NCI-H2081 treated with DMSO at 0.1 percent for 48 hours (cell line): ENCODE measurements at places on chromosomes 2 and 18.

- no peak for DNase-seq
These were observed 175.8 kb downstream of the IRS1 start for GRCh38 chr2:226623587-226624368.

DNA sequence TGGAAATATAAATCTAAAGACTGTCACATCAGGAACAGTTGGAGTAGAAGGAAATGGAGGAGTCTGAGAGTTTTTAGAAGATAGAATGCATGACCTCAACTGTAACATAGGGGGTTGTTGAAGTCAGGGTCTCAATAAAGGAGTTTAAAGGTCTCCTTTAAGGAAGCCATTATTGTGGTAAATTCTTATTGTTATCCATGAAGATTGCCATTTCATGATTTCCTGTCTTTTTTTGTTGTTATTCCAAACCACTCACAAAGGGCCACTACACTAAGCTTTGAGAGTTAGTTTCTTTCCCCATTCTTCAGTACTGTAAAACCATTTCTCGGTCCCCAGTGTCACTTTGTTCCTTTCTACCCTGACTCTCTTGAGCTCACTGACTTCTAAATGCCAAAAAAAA, 134.0 kb downstream of the DTNA start:
- no peak for DNase-seq

GRCh38 chr2:236805800-236806531, 236.3 kb downstream of the ACKR3 start:
- DNase-seq: no peak

GRCh38 chr18:13455960-13456481, 237.5 kb downstream of the LDLRAD4 start:
- DNase-seq: no peak

DNA sequence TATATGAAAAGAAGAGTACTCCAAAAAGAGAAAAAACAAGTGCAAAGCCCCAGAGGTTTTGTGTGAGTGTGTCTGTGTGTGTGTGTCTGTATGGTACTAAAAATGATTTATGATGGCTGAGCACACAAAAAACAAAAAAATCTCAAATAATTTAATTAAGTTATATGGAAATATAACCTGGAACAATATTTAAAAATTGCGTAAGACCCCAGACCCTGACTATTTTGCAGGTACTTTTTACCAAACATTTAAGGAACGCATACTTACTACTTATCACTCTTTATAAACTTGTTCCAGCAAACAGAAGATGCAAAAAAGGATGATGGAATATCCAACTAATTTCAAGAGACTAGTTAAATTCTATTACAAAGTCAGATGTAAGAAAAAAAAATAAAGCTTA, 317.4 kb upstream of the KCNH7 start:
- DNase-seq: no peak

DNA sequence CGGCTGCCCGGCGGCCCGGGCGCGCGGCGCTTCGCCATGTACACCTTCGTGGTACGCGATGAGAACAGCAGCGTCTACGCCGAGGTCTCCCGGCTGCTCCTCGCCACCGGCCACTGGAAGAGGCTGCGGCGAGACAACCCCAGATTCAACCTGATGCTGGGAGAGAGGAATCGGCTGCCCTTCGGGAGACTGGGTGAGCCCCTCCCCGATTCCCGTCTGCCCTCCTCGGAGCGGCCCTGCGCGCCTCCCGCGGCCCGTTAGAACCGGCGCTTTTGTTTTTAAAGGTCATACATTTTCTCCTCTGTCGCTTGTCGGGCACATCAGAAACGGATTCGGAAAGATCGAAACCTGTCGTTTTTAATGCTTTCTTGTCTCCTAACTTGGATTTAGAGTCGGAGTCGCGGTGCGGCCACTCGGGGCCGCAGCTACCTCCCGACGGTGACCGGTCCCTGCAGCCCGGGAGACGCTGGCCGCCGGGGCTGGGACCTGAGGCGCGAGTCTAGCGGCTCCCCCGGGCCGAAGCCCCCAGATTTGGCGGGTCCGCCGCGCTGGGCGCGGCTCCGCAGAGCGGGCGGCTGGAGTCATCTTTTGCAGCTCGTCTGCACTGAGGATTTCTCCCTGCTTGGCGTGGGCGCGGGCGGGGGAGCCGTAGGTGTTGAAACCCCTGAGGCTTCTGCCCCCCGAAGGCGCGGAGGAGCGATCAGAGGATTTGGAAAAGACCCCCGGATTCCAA, 519 bp downstream of the TTL start:
- no peak for DNase-seq

GRCh38 chr2:44191739-44192138, 23.1 kb downstream of the PPM1B start:
- DNase-seq: no peak

DNA sequence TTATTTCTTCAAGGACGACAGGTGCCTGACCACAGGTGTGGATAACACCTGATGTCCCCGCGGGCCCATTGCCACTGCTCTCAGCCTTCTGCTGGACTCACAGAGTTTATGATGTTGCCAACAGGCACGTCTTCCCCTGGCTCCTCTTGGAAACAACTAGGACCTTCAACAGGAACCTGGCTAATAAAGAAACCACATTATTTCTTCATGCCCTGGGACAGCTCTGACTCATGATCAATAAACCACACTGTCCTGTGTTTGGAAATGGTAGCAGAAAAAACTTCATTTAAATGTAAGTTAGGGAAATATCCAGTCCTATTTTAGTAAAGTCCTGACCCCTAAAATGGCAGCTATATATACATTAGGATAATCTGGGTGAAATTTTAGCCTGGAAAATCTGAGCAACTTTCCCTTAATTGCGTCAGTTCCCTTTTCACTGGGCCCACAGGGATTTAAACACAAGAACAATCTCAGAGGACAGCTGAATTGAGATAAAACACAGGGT, 158.9 kb downstream of the VAPA start:
- no peak for DNase-seq

GRCh38 chr2:200477667-200478131, 32.2 kb downstream of the KCTD18 start:
- no peak for DNase-seq

- DNase-seq: no peak
These were observed 259.2 kb downstream of the OSR1 start for GRCh38 chr2:19099181-19099580.

DNA sequence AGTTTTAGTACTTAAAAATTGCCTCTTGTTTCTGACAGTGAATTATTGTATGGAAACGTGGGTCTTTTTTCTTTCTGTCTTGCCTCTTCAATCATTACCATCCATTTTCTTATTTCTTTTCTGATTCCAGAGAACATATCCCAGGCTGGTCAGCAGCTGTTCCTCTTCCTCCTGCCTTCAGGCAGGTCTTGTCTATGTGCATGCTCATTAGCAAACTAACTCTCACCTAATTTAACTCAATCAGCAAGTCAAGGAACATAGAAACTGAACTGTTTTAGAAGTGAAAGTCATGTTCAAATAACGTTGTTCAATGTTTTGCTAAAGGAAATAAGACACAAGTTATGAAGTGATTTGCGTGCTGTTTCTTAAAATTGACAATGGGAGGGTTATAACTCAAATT, 241.5 kb downstream of the PTGR3 start:
- no peak for DNase-seq

- no peak for DNase-seq
These were observed 137.9 kb downstream of the MYO5B start for GRCh38 chr18:50057009-50057408.

DNA sequence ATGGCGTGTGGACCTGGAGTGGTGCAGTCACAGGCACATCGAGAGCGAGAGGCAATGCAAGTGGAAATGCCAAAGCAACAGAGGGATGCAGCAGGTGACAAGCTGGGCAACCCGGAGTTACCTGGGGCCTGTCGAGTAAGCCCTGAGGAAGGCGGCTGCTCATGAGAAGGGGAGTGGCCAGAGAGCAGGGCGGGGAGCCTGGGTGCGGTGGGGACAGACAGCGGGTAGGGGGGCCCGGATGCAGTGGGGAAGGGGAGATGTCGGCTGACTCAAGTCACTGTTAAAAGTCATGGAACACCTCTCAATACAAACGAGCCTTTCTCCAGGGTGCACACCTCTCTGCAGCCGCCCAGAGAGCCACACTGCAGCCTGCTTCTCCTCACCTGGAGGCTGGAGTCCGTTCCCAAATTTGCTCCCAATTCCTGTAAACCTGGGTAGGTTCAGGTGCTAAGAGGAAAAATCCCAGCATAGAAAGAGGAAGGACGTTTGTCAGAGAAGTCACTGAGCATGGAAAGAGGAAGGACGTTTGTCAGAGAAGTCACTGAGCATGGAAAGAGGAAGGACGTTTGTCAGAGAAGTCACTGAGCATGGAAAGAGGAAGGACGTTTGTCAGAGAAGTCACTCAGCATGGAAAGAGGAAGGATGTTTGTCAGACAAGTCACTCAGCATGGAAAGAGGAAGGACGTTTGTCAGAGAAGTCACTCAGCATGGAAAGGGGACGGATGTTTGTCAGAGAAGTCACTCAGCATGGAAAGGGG, 71.7 kb upstream of the TWIST2 start:
- no peak for DNase-seq

GRCh38 chr2:234444893-234445292, 52.0 kb downstream of the ARL4C start:
- DNase-seq: no peak

GRCh38 chr2:178530625-178531142, 50.4 kb downstream of the PLEKHA3 start:
- DNase-seq: no peak

DNA sequence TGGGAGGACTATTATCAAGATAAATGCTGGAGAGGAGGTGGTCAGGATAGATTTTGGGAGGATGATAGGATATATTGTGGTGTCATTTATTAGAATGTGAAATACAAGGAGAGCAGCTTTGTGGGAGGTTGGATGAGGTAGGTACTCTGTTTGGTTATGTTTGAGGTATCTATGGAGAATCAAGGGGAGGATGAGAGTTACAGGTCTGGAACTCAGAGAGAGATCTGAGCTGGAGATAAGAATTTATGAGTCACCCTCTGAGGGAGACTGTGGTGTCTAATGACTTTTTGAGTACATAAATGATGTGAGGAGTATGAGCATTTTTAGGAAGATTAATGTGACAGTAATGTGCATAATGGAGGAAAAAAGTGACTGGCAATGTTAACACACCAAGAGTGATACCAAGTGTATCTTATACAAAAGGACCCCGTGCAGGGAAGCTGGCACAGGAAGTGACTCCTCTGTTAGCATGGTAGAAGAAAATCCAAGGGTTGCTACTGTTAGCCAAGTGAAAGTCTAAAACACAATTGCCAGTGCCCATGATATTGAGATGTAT, 48.2 kb downstream of the CRIM1 start:
- no peak for DNase-seq

- DNase-seq: no peak
These were observed 720.4 kb upstream of the GYPC start for GRCh38 chr2:125935559-125935958.

GRCh38 chr2:201448701-201449100, 2.6 kb downstream of the TRAK2 start:
- no peak for DNase-seq

GRCh38 chr2:237604960-237605359, 14.4 kb upstream of the RAB17 start:
- no peak for DNase-seq

DNA sequence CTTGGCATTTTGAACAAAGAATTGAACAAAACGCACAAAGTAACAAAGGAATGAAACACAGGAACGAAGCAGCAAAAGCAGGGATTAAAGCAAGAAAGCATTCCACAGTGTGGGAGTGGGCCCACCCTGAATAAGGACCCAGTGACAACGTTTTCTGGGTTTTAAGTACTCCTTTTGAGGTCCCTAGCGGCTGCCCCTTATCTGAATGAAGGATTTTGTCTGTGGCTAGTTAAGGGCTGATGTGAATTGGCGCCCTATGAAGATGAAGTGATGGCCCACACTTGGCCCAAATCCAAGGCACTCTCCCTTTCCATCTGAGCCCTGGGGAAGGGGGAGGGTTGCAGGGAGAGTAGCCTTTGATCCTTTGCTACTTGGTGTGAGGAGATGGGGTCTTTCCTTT, 7.8 kb upstream of the CCDC141 start:
- DNase-seq: no peak

GRCh38 chr18:12034241-12035100, 53.2 kb downstream of the IMPA2 start:
- no peak for DNase-seq

DNA sequence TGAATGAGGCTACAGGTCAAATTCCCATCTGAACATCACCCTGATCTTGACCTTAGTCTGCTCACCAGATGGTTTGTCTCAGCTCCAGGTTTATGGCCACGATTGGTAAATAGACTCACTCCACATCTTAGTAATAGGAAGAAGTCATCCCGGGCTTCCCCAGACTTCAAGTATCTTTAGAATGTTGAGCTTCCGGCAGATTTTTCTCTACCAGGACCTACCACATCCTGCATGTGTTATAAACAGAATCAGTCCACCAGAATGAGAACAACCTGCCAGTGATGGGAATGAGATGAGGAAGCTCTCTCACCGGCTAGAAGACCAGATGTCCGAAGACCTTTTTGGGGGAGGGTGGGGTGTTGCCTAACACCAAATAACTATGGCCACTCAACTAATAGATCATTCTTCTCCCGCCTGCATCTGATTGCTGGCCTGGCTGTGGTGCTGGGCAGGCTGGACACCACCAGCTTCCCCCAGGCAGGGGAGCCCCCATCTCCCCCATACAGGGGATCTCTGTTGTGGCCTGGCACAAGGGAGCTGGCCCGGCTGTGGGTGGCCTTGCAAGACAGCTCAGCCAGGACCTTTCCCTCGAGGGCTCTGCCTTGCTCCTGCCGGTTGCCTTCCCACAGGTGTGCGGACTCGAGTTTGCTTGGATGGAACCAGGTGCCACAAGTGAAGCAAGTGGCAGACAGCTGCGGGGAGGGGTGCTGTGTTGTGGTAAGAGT, 88.5 kb downstream of the SH3RF3 start:
- no peak for DNase-seq

GRCh38 chr18:44799907-44800421, 119.3 kb downstream of the SETBP1 start:
- DNase-seq: no peak

GRCh38 chr18:25866331-25866730, 224.1 kb downstream of the SS18 start:
- DNase-seq: no peak

DNA sequence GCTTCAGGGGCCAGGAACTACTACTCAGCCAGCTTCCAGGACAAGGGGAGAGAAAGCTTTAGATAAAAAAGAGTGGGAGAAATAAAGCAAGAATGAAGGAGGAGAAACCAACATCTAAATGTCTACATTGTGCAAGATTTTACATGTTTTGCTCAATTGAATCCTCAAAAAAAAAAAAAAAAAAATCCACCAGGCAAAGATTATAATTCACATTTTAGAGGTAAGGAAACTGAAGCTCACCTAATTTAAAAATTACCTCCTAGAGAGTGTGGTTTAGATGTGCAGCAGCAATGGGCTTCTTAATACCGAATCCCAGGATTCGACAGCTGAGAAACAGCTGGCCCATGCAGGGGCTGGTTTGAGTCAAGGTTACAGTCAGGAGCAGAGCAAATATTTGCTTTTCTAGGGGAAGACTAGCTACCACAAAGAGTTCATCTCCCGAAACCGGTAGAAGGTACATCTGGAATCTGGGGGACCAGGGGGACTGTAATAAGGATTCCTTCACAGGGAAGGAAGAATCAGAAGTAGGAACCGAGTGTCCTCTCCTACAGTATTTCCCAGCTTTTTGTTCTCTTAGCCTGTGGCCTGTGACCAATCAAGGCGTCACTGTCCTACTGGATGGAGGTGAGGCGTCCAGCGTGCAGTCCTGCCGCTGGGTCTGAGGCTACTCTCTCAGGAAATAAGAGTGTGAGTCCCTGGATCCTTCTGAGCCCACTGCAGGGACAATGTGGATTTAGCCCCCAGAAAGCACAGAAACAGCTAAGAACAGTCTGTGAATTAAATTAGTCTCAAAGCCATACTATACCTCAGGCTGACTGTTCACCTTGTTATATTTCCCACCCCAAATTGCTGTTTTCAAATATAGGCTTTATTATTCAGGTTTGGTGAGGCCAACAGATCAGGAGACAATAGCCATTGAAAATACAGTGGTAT, 42.3 kb downstream of the IL1R2 start:
- DNase-seq: no peak
